ENCODE measurements at places on chromosomes 2 and 18.

DNA sequence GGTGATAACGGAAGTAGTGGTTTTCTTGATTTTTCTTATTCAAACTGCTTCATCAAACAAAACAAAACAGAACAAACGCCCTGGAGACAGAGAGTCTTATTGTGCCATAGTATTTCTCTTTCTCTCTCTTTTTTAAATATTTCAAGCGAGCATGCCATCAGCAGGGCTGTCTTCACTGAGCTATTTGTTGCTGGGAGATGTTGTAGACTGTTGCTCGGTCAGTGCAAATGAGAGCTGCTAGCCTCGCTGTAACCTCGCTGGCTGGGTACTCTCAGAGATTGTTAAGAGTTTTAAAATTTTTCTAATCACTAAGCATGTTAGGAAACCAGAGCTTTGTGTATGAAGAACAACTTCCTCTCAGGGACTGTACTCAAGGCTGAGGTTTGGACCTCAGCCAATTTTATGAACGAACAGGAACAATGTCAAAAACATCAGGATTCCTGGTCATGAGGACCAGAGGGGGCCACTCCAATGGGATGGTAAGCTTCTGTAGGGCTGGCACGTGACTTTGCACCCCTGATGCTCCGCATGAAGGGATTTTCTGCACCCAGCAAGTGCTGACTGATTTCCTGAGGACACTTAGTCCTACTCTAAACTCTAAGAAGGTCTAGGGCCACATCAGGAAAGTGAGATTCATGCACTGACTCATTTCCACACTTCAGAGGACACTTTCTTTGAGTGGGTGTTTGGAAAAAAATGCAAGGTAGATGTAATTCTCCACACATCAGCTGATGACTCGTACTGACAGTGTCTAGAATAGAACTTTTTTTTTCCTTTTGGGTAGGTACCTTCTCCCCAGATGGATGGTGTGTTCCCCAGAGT lies 59.8 kb upstream of the IL1R1 start:
- DNase-seq, result peak; percentile 67

GRCh38 chr18:44812426-44812825 lies 131.7 kb downstream of the SETBP1 start:
- DNase-seq, result no peak

GRCh38 chr2:160994141-160995002 lies 165.9 kb upstream of the TANK start:
- peak; percentile 66 for DNase-seq

GRCh38 chr2:72031346-72032110 lies 116.1 kb downstream of the CYP26B1 start:
- no peak for DNase-seq

DNA sequence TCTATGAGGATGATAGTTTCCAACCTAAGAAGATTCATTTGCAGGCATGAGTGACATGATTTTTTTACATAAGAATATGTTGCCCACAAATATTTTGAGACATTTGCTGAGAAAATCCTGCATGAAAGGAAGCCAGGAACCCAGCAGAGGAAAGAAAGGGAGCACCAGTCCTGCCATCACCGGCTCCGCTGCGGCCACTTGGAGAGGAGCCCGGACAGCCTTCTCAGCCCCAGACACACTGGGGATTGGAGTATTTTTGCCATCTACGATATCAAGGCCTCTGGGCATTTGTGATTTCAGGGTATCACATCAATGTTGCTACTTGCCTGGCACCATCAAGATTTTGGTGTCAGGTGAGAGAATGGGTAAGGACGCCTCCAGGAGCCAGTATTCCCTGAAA lies 228.3 kb downstream of the PTGR3 start:
- DNase-seq, result no peak

GRCh38 chr18:45463451-45463850 lies 151.8 kb upstream of the SLC14A2 start:
- no peak for DNase-seq

- peak; percentile 48 for DNase-seq
These were observed 502.2 kb downstream of the NRXN1 start for GRCh38 chr2:50529600-50530218.

DNA sequence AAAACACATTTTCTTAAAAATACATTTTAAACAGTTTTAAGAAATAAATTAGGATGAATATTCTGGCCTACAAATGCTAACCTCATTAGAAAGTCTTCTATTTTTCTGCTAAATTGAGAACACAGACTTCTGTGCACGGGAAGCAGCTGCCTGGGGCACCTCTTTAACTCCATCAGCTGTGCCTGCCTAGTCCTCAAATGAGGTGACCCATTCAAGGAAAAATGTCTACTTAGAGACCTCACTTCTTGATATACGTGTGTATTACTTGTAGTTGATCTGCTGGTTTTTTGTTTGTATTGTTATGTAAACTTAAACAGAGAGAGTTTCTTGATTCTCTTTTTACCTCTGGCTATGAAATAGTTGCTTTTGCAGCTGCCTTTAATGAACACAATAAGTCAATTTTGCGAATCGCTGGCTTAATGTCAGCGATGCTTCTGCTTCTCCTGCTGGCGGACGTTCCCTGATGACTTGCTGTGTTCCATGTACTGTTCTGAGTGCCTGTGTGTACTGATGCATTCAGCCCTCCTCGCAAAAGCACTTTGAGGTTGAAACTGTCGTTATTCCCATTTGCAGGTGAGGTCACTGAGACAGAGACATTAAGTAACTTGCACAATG lies 88.7 kb upstream of the TXNDC2 start:
- no peak for DNase-seq

GRCh38 chr2:88738271-88738670 lies 46.8 kb downstream of the RPIA start:
- DNase-seq, result no peak

- DNase-seq, result no peak
These were observed 978.2 kb downstream of the CPS1 start for GRCh38 chr2:211534632-211535031.

DNA sequence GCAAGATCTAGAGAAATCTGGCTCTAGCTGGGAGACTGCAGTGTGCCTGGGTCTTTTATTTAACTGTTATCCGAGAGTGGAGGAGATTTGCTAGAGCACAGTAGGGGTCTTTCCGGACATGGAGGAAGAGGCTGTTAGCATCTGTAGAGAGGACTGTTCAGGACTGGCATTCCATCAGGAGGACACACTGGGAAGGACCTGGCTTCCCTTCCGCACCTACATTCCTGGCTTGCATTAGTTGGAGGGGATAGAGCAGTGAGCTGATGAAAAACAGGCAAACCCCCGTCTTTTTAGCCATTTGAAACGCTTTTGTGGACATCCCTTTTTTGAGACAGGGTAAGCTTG lies 874 bp upstream of the PIEZO2 start:
- no peak for DNase-seq

- DNase-seq, result peak; percentile 34
These were observed 830 bp downstream of the CYB5A start for GRCh38 chr18:74290794-74291471.

Data from HepG2 (cell line).